ENCODE measurements at places on chromosomes 6 and 20.

DNA sequence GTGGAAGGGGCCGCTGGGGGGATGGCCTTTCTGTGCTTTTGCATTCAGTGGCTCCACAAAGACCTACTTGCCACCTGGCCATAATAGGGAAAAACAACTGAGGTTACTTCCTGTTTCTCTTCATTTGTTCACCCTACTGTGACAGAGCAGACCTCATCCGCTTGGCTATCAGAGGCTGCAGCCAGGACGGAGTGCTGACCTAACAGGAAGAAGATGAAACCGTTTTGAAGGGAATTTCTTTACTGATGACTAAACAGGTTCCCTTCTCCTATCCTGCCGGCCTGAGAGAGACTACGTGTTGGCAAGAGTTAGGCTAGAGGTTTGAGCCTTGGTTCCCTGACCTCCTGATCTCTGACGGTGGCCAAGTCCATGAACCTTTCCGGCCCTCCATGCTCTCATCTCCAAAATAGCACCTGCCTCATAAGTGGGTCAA lies 21.3 kb downstream of the PRR18 start:
- no peak for DNase-seq

- DNase-seq = no peak
Measured at GRCh38 chr6:151680846-151681432, 126.5 kb upstream of the ESR1 start.

DNA sequence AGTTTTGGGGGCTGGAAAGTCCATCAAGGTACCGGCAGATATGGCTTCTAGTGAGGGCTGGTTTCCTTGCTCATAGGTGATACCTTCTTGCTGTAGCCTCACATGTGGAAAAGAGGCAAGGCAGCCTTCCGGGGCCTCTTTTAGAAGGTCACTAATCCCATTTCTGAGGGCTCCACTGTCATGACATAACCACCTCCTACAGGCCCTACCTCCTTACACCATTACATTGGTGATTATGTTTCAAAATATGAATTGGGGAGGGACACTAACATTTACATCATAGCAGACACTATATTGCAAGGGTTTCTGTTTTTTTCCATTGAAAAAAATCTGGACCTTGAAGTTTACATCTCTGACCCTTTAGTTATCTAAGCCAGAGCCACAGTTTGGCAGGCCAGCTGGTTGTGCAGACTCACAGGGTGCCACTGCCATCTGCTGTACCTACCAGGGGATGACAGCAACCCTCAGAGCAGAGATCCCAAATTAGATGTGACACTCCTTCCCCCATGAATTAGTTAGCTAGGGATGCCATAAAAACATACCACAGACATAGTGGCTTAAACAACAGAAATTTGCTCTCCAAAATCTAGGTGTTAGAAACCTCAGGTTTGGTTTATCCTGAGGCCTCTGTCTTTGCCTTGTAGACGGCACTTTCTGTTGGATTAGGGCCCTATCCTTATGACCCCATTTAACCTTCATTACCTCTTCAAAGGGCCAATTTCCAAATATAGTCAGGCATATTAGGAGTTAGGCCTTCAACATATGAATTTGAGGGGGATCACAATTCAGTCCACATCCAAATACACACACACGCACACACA lies 166.4 kb upstream of the RNF217 start:
- DNase-seq = no peak

- DNase-seq = peak; percentile 18
Measured at GRCh38 chr20:15406072-15406471, 1068.7 kb upstream of the FLRT3 start.

DNA sequence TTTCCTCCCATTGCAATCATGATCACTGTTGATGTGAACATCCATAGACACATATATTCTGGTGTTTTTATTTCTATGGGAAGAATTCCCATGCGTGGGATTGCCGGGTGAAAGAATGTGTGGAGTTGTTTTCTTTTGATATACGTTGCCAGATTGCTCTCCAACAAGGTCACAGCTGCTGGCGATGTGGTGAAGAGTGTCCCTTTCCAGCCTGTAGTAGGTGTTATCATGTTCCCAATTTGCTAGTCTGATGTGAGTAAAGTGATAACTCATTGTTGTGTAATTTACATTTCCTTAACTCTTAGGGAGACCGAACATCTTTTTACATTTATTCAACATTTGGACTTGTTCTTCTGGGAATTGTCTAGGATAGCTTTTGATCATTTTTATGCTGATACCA lies 14.5 kb upstream of the ELMO2 start:
- peak; percentile 37 for DNase-seq

GRCh38 chr20:60186412-60186811 lies 228.2 kb downstream of the CDH26 start:
- DNase-seq = peak; percentile 65

DNA sequence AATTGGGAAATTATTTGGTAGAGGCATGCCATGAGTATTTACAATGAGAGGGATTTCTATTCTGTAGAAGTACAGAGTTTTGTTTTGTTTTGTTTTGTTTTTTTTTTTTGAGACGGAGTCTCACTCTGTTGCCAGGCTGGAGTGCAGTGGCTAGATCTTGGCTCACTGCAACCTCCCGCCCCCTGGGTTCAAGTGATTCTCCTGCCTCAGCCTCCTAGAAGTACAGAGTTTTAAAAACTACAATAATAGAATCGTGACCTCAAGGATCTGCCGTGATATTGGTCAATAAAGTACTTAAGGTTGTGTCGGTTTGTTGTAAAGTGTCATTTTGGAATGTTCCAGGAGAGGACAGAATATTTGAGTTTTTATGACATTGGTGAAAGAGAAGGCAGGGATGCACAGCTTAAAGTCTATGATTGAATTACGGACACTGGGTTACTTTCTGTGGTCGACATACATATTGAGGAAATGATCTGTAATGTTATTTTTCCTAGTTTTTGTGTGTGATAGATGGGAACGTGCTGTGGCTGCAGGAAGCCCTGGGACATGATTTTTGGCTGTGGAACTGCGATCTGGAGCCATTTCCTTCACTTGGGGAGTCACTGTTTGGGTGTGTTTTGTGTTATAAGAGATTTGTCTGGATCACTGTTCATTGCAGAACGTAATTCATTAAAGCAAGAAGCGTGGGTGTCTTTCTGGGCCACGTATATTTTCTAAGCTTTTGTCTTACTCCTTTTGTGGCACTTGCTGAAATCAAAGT lies 59.6 kb downstream of the TIAM2 start:
- DNase-seq = no peak

Measured in NCI-H526 (cell line).